Left lobe of liver (tissue), 2 donors: ENCODE measurements at places on chromosomes 3 and 15. TPM values are rescaled to one million over a fixed set of nuclear protein-coding genes. Genes with fewer than 3 reads are reported as not detected.

DNA sequence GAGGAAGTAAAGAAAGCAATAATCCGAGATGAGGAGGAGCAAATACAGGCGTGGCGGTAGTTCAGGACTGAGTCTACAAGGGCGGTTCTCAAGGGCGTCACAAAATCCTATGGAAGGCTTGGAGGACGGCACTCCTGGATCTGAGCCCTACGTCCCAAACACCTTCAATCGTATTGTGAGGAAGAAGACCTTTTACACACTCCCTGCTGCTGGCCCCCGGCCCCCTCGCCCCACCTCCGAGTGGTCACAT lies 747 bp downstream of the PLD1 start:
- DNase-seq, result no peak

Gene SLC12A1
- total RNA-seq, result not detected

DNA sequence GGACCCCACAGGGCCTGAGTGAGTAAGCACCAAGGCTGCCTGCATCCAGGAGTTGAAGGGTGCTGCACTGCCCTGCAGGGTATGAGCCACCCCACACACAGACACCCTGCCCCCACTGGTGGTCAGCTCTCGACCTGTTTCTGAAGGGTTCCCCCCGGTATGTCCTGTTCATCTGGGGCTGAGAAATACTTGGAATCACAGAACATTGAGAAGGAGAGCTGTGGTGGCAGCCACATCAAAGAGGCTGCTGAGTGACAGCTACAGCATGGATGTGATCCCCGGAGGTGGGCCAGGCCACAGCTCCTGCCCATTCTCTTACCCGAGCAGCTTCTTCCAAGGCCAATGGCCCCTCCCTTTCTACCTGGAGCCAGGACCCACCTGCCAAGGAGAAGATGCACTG lies 66.4 kb upstream of the PLXNA1 start:
- DNase-seq, result no peak

Gene GASK1A
- 19.9 TPM for total RNA-seq
